Stimulated activated CD8-positive, alpha-beta memory T cell treated with anti-CD3 and anti-CD28 coated beads, Interleukin-15, amount 100 ng/mL, for 48 hours (primary cell): ENCODE measurements at places on chromosomes 5 and 9.

DNA sequence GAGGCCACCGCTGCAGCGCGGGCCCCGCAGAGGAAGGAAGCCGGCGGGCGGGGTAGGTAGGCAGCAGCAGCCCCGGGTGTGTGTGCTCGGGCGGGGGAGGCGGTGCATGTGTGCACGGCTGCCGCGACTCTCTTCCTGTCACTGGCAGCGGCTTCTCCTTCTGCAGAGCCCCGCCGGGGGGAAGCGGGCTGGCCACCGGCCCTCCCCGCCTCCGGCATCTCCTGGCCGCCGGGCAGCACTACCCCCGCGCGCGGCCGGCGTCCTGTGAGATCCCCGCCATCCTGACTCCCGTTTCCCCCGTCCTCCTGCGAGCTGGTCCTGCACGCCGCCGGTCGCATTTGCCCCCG, 315 bp downstream of the PIK3R1 start:
- no peak for DNase-seq

DNA sequence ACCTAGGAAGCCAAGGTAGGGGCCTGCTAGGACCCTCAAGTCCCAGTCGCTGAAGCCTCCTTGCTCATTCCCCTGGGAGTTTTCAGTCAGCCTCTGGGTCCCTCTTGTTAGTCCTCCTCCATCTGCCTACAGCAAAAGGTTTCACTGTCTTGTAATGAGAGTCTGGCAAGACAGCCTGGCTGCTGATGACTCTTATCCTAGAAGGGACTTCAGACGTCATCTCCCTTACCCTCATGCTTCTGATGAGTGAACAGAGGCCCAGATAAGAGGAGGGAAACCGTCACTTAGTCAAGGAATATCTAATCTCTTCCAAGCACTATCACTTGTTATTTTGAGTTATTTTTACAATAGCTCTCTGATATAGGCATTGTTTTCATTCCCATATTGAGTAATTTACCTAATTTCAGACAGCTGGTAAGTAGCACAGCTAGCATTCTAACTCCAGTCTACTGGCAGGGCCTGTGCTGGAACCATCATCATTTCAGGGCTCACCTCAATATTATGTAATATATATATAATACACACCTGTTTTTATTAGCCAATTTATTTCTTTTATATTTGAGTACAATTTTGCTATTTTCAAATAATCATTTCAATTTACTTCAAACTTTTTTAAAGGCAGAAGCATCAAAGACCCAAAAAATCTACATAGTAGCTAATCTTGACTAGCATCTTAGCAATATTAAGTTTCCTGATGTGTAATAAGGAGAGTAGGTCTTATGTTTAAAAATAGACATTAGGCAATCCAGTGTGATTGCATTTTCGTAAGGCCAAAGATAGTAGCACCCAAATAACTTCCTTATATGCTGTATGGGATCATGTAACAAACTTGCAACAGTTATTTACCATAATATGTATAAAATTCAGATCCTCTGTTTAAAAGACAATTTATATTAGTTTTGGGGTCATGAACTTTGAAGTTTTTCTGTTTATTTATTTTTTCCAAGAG, 7.9 kb downstream of the CMYA5 start:
- DNase-seq: no peak

- no peak for DNase-seq
Measured at GRCh38 chr5:6542421-6543345, 90.2 kb downstream of the NSUN2 start.

DNA sequence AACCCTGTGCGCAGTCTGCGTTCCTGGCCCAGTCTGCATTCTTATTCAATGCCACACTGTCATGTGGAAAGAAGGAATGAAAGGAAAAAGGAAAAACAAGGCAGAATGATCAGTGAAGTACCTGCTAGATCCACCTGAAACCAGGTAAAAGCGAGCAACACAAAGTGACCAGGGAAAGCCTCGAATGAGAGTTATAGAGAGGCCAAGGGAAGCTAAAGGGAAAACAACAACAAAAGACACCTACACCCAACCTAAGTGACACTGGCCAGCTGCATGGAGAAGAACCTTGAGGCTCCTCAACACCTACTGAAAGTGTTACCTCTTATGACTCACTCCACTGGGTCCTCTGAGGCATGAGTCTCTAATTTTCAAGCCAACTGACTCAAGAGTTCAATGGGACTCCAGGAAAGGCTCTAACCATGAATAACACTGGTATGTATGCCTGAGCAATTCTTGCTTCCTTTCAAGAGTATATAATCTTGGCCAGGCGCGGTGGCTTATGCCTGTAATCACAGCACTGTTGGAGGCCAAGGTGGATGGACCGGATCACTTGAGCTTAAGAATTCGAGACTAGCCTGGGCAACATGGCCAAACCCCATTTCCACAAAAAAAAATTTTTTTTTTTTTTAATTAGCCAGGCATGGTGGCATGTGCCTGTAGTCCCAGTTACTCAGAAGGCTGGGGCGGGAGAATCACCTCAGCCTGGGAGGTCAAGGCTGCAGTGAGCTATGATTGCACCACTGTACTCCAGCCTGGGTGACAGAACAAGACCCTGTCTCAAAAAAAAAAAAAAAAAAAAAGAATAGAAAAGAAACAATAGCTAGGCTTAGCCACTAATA, 29.0 kb downstream of the MTMR12 start:
- DNase-seq: no peak

- DNase-seq: no peak
Measured at GRCh38 chr5:55108661-55109060, 6.2 kb downstream of the GZMA start.

DNA sequence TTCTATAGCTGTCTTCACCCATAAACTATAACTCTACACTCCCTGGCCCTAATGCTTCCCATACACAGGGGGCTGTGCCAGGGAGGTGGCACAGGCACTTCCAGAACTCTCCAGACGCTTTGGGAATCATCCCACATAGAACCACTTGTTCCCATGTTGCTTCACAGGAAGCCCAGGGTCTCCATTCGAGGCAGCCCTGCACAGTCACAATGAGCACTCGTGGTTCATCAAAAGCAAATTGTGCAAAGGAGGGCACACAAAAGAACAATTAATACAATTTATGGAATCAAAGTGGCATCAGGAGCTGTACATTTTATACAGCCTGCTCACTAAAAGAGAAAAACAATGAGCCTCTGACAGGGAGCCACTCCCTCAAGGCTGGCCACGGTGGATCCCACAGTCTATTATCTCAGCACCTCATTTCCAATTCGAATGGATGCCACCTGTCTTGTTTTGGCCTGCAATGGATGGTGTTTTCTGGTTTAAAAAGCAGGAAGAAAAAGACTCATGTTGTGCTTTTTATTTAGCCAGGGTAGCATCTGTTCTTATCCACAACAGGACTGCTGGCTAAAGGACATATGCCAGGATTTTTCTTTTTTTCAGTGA, 354.8 kb downstream of the ENC1 start:
- no peak for DNase-seq

DNA sequence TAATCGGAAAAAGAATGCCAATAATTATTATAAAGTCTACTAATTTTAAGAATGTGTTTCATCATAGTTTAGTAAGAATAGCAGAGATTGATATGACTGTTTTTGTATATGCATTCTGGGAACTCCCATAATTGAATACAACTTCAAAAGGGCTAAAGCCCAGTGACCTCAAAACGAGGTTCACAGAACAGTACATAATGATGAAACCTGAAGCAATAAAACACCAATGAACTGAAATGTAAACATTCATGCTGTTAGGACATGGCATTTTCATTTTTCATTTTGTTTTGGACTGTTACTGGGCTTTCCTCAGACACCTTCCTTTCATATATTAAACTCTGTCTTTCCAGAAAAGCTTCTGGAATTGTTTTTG, 684 bp upstream of the JMY start:
- no peak for DNase-seq

DNA sequence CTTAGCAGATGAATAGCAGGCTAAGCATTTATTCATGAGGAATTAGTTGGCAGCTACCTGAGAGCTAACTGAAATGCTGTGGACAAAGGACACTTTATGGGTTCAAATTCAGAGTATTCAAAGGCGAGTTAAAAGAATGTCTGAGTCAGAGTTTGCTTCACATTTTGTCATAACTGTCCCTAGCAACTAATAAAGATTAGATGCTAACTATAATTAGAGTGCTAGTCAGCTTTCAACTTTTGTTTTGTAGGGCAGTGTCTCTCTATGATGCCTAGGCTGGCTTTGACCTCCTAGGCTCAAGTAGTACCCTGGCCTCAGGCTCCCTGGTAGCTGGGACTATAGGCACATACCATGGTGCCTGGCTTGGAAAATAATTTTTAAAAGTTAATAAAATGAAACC, 4.6 kb downstream of the SMC5 start:
- no peak for DNase-seq
